ENCODE measurements at places on chromosomes 7 and 10.

DNA sequence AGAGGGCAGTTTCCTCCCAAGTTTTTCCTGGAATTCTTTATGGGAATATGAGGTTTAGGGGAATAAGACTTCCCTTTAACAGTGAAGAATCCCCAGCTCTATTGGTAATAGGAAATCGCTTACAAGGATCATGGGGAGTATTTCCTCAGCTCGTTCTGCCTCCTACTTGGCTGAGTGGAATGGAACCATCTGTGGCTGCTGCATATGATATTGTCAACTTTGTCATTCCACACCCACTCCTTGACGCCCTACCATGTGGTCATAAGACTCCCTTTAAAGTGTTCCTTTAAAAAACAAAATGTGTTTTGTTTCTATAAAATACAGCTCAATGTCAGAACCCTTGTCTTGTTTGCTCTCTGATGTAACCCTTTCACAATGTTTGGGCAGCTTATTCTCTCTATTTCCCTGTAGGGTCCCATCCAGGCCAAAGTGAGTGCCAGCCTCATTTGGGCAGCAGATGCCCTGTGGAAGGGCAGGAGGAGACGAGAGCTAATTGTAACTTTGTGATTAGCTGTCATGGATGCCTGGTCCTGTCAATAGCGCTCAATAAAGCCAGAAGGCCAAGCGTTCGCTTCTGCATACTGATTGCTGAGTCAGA is 33.8 kb upstream of the ATRNL1 start:
- no peak overlapping the region for H3K27ac ChIP-seq
- DNase-seq: no peak
- no peak overlapping the region for H3K4me3 ChIP-seq
- H3K27me3 ChIP-seq: peaks cover 11% of the 10 kb centered on the region
- no peaks in the 10 kb centered on the region for H3K4me1 ChIP-seq

GRCh38 chr7:29511337-29511736 is 52.3 kb upstream of the PRR15 start:
- H3K27ac ChIP-seq: no peak overlapping the region
- H3K27me3 ChIP-seq: no peaks in the 10 kb centered on the region
- no peak overlapping the region for H3K4me3 ChIP-seq
- H3K4me1 ChIP-seq: no peaks in the 10 kb centered on the region

GRCh38 chr10:94459385-94459784 is 57.0 kb downstream of the TBC1D12 start:
- H3K27ac ChIP-seq: no peak overlapping the region
- no peak overlapping the region for H3K4me3 ChIP-seq
- no peak for DNase-seq
- H3K27me3 ChIP-seq: no peaks in the 10 kb centered on the region
- peaks cover 8% of the 10 kb centered on the region for H3K36me3 ChIP-seq

GRCh38 chr10:70603449-70603801 is 884 bp upstream of the PRF1 start:
- H3K4me1 ChIP-seq: no peaks in the 10 kb centered on the region
- no peak overlapping the region for H3K27ac ChIP-seq

DNA sequence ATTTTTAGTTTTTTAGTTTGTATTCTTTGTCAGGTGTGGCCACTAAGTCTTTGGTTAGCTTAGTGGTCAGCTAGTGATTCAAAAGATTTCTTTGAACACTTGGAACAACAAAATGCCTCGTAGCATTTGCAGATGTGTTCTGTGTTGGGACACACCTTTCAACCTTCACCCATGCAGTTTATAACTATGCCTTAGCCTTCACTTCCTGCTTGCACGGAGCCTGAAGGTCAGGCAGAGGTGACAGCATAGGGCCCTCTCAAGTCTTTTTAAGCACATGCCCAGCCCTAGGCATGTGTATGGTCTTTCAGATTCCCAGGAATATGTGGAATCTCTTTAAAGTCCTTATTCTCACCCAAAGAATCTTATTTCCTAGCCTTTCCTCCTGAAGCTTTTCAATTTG is 17.6 kb downstream of the PLAC9 start:
- no peak overlapping the region for H3K4me3 ChIP-seq
- H3K27me3 ChIP-seq: no peaks in the 10 kb centered on the region
- peaks cover 40% of the 10 kb centered on the region for H3K36me3 ChIP-seq
- H3K4me1 ChIP-seq: peaks cover 17% of the 10 kb centered on the region

GRCh38 chr10:68001539-68001938 is 73.5 kb downstream of the HERC4 start:
- no peak overlapping the region for H3K27ac ChIP-seq
- H3K4me3 ChIP-seq: no peak overlapping the region
- no peaks in the 10 kb centered on the region for H3K27me3 ChIP-seq
- no peak for DNase-seq

DNA sequence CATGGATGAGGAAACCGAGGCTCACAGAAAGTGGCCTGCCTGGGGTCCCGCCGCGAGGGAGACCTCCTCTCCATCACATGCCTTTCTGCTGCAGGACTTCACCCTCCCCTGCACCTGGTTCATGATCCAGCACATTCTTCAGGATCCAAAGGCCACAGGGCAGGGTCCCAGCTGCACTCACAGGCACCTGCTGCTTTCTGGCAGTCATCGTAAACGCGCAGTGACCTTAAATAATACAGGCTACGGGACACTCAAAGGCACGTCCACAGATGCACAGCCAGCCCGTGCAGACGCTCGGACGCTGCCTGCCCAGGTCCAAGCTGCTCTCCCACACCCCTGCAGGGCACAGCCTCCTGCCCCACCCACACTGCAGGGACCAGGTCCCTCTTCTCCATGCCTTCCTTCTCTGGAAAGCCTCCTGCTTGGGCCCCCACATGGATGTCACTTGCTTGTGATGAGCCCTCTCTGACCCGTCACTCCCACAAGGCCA is 49.9 kb downstream of the CALML3 start:
- no peak overlapping the region for H3K4me3 ChIP-seq
- DNase-seq: no peak
- no peaks in the 10 kb centered on the region for H3K36me3 ChIP-seq
- peaks cover 17% of the 10 kb centered on the region for H3K4me1 ChIP-seq
- H3K27ac ChIP-seq: no peak overlapping the region

All from suprapubic skin (tissue), 4 donors.